ENCODE measurements at places on chromosomes 11 and 22.
A peak's percentile ranks its signal among the peaks of the same experiment; 100 is the strongest.

DNA sequence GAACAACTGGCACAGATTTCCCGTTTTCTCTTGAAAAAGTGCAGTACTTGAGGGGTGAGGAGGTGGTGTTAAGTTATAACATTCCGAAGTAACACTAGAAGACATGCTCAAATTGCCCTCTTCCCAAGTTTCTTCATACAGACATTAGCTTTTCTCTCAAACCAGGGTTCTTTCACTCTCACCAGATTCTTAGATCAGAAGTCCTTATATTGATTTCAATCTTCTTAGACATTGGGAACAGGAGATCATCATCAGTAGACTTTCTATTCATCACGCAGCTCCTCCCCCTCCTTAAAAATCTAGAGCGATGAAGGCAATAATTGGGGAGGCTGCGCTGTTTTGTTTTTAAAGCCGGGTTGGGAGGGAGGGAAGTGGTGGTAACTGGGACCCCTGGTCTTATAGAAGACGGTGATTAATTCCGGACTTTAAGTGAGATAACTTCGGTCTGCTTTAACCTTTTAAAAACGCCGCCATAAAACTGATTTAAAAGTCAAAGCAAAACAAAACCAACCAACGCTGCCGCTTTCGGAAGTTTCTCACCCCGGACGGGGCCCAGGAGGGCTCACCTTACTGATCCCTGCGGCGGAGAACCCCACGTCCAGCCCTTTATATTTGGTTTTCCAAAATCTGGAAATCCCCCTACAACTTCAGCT, 665 bp downstream of the USP28 start:
- DNase-seq, result no peak

DNA sequence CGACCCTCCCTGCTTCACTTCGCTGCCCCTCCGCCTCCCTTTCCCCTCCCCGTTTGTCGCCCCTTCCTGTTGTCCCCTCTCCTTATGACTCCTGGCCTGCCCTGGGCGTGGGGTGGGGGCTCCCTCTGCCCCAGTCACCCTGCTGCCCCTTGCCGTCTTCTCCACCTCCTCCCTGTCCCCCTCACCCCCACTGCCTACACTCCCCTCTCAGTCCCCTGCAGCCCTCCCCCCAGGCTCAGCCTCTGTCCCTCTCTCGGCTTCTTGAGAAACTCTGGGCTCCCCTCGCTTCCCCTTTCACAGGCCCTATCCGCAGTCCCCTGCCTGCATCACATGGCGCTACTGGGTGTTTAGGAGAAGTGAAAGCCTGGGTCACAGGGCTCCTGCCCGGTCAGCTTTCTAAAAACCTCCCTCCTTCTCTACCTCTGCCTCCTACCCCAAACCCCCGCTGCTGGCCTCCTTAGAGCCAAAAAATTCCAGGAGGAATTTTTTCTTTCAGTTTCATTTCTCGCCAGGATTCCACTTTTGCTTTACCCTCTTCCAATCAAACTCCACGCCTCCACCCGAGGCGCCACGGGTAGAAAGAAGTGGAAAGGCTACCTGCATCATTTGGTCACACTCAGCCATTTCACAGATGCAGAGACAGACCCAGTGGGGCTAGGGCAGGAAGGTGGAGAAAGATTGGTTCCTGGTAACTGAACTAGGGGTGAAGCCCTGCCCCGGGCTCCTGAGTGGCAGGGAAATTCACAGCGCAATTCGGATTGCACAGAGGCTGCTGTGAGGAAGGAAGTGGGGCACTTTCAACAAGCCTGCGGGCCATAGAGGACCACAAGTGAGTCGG, at the start of gene SLC15A3:
Gene SLC15A3 (minus strand): TSS at position 273 of the 838 bp plus-strand sequence. CDS start 625 bp downstream, outside the sequence.
- peak; percentile 13 for DNase-seq

- no peak for DNase-seq
Observed at GRCh38 chr11:9073466-9074225, 17.8 kb downstream of the SCUBE2 start.

- DNase-seq, result peak; percentile 64
Observed at GRCh38 chr11:450809-451451, 851 bp downstream of the PTDSS2 start.

DNA sequence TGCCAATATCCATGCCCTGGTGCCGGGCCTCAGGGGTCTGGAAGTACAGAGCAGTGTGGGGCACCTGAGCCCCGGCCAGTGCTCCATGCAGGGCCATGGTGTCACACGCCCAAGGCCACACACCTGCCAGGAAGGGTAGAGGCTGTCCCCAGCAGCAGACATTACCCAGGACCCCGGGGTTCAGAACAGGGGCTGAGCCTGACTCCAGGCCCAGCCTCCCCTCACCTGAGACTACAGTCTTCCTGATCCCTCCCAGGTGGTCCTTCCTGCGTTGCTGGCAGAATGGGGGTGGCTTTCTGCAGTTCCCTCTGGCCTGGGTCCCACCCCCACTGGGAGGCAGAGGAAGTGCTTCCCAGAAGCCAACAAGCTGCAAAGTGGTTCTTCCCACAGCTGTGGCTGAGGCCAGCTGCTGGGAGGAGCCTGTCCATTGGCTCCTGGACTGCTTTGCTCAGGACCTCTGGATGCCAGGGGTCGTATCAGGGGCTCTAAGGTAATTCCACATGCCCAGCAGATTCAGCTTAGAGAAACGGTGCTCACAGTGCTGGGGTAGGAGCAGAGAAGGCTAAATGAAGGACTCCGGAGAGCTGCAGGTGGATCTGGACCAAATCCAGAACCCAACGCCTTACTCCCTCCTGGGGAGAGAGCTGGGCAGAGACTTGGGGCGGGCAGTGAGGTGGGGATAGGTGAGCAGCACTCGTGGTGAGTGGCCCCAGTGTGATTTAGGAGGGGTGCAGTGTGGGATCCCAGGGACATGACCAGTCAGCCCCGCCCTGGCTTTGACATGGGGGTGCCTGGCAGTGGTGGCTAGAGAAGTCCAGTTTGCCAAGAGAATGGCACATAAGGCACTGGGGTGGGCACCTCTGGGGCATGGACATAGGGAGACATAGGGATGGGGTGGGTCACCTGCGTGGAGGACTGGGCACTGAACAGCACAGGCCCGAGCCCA, 12.6 kb downstream of the TCIRG1 start:
- no peak for DNase-seq
